Stimulated activated CD4-positive, alpha-beta T cell treated with anti-CD3 and anti-CD28 coated beads, TNF-alpha, amount 100 ng/mL, for 1 hour (primary cell): ENCODE measurements at places on chromosomes 12 and 14.

GRCh38 chr12:45557016-45557415, 172.5 kb upstream of the ARID2 start:
- DNase-seq: no peak

DNA sequence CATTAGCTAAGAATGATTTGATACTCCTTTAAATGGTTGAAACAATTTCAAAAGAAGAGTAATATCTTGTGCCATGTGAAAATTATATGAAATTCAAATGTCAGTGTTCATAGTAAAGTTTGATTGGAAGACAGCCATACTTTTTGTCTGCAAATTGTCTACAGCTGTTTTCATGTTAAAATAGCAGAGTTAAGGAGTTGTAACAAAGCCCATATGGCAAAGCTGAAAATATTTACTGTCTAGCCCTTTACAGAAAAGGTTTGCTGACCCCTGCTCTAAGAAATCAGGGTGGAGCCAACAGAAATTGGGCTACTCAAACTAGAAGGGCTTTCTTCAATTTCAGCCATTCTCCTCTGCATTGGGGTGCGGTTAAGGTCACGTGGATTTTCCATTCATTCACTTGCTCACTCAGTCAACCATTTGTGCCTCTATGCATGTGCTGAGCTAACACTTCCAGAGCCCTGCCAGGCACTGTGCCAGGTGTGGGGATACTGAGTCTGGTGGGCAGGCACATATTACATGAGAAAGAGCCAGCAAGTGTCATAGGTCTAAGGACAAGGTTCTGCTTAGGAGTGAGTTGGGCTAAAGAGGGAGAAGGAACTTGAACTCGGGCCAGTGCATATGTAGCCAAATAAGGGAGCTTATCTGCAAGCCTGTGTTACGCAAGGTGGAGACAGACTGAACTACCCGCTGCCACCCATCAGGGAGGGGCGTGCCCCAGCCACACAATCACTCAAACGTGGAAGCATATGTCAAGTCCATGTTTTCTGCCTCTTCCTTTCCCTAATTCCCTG, 139.8 kb upstream of the NOS1 start:
- DNase-seq: no peak

DNA sequence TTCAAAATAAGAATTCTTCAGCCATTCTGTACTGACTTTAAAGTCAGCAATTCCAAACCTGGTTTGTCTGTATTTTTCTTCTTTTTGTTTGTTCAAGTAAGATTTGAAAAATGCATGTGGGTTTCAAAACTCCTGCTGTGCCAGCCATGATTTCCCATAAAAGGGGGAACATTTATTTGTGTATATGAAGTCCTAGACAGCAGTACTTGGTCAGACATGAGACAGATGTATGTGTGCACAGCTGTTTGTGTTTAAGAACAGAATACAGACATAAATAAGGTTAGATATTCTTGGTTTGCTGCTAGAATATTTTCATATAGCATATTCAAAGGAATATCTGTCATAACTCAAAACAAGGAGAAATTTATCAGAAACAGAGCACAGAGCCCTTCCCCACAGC, 236.0 kb downstream of the ADAMTS20 start:
- DNase-seq: no peak

- no peak for DNase-seq
Observed at GRCh38 chr12:68279227-68280054, 26.0 kb upstream of the IL22 start.

- DNase-seq: no peak
Observed at GRCh38 chr14:58014778-58015177, 137.2 kb downstream of the ARMH4 start.

- DNase-seq: no peak
Observed at GRCh38 chr12:111686574-111687105, 787 bp downstream of the ACAD10 start.

- no peak for DNase-seq
Observed at GRCh38 chr14:103195828-103196615, 72.8 kb downstream of the TNFAIP2 start.

GRCh38 chr12:45244561-45245343, 28.9 kb downstream of the ANO6 start:
- DNase-seq: no peak
